ENCODE measurements at places on chromosomes 6 and 20.

GRCh38 chr6:156816505-156816904 lies 39.3 kb downstream of the ARID1B start:
- DNase-seq, result no peak

DNA sequence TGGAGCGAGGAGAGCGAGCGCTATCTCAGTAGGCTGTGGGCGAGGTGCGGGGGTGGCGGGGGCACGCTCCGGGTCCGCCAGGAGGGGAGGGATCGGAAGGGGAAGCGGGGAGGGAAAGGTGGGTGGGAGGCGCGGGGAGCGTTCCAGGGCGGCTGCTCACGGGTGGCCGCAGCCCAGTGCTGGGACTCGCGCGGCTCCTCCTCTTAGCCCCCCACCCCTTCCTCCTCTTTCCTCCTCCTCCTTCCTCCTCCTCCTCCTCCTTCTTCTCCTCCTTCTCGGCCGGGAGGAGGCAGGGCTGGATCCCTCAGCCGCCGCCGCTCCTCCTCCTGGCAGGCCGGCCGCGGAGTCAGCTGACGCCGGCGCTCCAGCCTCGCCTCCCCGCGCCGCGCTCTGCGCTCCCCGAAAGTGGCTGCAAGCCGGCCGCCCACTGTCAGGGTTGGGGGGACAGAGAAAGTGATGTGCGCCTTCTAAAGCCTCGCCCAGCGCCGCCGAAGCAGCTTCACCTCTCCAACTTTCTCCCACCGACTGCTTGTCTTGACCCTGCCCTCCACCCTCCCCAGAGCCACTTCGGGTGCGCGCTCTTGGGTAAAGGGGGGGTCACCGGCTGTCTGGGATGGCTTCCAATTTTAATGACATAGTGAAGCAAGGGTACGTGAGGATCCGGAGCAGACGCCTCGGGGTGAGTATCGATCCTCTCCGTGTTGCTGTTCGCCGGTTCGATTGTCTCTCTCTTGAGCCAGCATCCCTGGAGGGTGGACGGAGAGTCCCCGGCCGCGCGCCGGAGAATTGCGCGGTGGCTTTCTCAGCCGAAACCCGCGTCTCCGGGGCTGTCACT lies at the start of gene DOK5:
TSS of gene DOK5 (plus strand) at position 260 of the 835 bp plus-strand sequence. CDS start at position 614, 354 bp downstream.
- peak; percentile 60 for DNase-seq

GRCh38 chr20:31685853-31686643 lies 36.6 kb downstream of the BCL2L1 start:
- DNase-seq, result peak; percentile 57

GRCh38 chr6:128738112-128738511 lies 144.8 kb upstream of the LAMA2 start:
- DNase-seq, result peak; percentile 7

DNA sequence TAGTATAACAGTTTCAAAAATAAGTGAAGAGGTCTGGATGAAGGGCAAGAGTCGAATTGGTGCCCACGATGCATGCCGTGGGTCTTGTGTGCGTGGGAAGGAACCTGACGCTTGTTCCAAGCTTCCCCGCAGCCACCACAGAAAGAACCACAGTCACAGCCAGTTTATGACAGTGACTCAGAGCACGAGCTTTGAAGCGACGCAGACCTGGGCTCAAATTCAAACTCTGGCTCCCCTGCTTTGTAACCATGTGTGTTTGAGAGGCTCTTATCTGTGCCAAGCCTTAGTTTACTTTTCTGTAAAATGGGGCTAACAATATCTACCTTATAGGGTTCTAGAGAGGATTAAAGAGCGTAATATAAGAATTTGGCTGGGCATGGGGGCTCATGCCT lies 65.5 kb downstream of the SYNJ2 start:
- no peak for DNase-seq

DNA sequence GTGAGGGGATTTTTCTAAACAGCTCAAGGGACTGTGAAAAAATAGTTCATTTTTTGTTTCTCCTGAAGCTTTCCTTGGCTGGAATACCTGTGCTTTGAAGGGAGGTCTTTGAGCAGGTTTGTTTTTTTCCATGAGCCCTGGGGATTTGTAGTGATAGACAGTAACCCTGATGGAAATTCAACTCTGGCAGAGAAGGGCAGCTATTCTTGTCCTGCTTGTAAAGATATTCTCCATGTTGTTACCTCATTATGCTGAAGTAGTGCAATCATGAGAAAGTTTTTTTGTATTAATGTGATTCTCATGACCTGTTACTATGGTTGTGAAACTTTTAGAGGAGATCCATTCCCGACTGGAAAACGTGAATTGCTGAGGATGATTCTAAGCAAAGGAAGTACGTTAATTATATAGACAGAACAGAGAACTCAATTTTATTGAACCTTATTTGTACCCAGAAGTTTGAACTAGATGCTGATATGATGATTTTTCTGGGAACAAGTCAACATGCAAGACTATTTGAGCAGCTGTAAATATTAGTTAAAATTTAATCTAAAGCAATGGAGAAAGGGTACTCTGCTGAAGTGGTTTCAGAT lies 12.5 kb downstream of the UTRN start:
- DNase-seq, result no peak

- DNase-seq, result no peak
Measured at GRCh38 chr20:50852085-50852484, 57.2 kb downstream of the BCAS4 start.

DNA sequence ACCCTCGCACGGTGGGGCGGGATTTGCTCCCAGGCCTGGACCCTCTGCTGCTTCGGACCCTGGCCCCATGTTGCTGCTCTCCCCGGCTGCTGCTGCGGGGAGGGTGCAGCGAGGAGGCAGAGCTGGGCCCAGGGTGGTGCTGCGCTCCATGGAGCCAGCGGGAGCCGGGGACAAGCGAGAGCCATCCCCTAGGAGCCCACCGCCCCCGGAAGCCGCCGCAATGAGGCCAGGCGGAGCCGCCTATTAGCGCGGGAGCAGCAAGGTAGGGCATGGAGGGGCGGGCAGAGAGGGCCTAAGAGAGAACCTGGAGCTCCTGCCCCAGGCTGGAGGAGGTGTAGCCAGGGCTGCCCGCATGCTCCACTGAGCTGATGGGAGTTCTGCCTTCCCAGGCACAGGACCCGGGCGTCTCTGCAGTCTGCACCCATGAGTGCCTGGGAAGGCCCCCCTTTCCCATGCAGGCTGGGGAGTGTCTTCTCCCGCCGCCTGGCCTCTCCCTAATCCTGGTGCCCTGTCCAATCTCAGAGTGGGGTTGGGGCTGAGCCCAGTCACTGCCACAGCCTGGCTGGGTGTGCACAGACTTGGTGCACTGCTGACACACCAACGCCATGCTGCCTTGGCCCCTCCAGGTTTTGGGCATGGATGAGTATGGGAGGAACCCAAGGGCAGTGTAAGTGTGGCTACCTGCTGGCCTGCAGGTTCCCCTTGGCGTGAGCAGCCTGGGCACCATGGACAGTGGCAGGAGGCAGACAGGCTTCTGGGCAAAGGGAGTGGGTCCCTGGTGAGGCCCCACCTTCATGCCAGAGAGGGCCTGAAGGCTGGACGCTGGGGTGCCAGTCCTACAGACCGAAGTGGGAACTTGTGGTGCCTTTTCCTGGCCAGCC lies 360.6 kb upstream of the MAP3K7 start:
- DNase-seq, result no peak

DNA sequence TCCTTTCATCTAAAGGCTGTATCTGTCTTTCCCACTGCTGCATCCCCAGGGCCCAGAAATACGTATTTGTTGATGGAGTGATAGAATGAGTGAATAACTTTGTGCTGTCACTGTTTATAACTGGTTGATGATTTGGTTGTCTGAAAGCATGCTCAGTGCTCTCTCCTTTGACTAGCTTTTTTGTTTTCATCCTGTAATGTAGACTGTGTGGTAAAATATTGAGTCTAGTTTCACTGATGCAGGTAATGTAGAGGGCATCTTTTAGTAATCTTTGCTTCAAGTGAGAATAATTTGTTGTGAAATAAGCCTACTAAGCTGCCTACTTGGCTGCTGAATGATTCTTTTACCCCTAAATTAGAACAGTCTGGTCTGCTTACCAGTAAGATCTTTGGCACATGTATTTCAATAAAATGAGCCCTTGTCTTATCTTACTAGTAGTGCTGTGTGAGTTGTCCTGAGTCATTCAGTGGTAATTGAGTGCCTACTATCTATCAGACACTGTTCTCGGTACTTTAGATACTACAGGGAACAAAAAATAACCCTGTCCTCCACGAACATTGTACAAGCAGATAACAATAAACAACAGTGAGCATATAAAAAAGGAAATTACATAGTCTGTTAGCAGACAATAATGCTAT lies 39.9 kb downstream of the MAPK14 start:
- DNase-seq, result no peak

DNA sequence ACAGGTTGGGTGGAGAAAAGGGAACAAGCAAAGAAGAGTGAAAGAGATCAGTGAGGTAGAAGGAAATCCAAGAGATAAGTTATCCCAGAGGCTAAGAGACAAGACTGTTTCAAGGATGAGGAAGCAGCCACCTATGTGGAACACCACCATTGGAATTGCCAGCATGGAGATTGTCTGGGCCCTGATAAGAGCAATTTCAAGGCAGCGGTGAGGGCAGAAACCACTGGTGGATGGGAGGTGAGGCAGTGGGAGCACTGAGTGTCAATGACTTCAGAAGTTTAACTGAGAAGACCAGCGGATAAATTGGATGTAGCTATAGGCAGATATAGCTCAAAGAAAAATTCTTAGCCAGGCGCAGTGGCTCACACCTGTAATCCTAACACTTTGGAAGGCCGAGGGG lies 56.7 kb downstream of the SNX5 start:
- DNase-seq, result peak; percentile 8

GRCh38 chr6:30136570-30137286 lies 788 bp downstream of the TRIM40 start:
- no peak for DNase-seq

DNA sequence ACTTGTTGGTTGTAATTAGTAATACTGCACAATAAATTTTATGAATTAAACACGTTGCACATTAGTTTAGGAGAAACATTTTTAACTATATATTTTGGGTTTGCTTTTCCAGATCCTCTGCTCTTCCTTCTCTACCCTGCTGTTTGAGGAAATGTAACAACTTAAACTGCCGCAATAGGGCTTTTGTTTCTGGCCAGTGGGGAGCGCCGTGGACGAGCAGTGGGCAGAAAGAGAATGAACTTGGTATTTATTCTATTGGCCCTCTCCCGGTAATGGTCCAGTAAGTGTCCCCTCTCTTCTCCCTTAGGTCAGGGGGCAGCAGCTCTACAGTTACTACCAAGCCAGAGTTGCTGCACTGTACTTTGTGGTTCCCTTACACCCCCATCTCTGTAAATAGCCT lies 35.2 kb upstream of the EPHA7 start:
- DNase-seq, result no peak

DNA sequence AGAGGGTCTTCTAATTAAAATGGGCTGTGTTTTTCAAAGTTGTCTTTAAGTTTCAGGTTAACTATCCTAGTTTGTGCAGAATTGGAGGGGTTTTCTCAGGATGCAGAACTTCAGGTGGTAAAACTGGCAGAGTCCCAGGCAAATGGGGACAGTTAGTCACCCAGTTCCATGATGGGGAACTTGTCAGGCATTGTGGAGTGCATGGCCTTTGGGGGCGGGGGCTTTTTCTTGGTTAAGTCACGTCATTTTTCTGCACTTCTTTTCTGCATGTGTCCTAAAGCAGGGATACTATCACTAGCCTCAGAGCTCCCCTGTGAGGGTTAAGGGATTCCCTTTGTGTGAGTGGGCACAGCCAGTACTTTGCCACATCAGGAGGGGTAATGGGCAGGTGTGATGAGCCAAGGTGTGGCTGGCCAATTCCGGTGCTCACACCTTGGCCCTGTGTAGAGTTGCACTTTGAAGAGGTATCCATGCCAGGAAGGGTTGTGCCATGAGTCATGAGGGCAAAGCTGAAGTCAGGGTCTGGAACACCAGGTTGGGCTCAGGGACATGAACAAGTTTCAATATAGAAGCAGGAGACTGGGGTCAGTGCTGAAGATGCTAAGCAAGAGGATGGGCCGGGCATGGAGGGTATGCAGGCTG lies 126.0 kb upstream of the RREB1 start:
- DNase-seq, result peak; percentile 73

GRCh38 chr6:109458774-109459531 lies 3.4 kb upstream of the MICAL1 start:
- DNase-seq, result peak; percentile 28

- no peak for DNase-seq
Measured at GRCh38 chr6:112980676-112981075, 633.5 kb downstream of the RFPL4B start.

Data from kidney tubule cell (primary cell).